ENCODE measurements at places on chromosomes 11 and 22.

DNA sequence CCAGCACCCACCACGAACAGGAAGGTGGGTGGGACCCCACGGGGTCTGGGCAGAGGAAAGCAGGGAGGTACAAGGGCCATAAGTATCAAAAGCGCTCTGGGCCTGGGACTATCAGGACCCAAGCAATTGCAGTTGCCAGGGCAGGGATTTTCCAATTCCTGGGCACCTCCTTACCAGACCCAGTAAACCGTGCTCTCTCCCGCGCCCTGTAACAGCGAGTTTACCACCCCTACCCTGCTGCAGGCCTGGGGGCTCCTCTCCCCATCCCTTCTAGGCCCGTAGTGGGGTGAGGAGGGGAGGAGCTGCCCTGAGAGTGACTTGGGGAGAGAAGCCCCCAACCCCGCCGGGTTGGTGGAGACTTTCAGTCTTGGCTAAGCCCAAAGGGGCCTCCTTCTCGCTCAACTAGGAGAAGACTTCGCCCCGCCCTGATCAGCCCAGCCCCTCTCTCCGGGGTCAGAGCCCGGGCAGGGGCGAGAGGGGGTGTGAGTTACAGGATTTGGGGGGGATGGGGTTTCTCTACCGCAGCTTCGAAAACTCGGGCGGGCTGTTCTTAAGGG, 5.4 kb downstream of the PAX6 start:
- DNase-seq: no peak

- DNase-seq: no peak
Observed at GRCh38 chr22:22085702-22086500, 103.3 kb upstream of the TOP3B start.

GRCh38 chr11:40958707-40959106, 500.7 kb downstream of the LRRC4C start:
- no peak for DNase-seq

DNA sequence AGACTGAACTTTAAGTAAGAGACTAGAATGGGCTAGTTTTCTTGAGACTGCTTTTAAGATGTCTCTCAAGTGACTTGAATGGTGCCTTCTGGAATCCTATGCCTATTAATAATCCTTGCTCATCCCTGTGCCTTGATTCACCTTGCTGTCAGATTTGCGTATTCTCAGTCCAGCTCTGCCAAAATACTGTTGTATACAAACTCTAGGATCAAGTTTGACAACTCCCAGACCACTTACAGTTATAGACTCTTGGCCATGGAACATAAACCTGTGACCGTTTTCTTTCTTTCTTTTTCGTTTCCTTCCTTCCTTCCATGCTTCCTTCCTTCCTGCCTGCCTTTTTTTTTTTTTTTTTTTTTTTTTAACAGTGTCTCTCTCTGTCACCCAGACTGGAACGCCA, 2390.9 kb upstream of the RAG2 start:
- no peak for DNase-seq

DNA sequence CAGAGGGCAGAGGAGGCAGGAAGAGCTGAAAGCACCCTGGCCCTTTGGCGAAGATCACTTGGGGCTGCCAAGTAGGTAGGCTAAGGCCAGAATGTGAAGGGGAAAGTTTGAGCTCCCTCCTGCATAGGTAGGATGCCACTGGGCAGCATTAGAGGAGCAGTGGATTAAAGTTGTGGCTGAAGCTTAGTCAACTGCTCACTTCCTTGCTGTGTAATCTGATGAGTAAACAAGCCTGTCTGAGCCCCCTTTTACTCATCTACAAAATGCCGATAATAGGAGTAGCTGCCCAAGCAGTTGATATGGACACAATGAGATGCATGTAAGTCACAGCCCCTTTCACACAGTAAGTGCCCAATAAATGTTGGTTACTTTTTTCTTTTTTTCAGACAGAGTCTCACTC, 216.4 kb downstream of the MN1 start:
- DNase-seq: no peak

DNA sequence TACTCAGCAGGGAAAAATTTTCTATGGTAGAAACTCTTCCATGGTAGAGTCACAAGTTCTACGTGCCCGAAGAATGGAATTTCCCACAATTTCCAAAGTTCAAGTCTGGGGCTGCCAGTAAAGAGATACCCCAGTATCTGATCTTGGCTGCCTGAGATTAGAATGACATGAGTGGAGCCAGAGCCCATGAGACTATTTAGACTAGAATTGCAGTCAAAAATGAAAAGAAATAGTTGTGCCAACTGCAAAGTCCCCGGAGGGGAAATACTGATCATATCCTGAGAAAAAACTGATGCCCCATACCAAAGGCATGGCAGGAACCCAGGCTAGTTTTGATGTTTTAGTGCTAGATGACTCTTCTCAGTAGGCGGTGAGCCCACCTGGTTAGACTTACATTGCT, 11.2 kb downstream of the MAJIN start:
- DNase-seq: no peak

DNA sequence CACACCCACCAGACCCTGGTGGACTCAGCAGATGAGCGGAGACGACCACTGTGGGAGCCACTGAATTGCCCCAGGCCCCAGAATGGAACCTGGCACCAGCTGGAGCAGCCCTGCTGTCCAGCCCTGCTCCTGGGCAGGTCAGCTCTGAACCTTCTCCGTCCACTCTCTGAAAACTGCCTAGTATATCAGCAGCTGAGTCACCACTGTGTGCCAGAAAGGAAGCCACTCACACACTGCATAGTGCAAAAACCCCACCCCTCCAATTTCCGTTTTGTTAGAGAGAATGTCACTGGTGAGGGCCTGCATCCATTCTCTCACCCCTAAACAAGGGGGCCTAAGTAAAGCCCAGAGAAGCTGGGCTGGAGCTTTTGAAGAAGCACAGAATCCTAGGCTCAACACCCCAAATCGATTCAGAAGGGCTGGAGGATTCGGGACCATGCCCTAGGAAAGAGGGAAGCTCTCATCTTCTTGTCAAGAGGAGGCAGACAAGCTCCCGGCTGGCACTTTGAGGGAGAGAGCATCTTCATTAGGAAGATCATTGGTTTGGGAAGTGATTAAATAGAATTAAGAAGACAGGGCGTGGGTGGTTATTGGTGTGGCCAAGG, 44.5 kb downstream of the GALNT18 start:
- DNase-seq: no peak

DNA sequence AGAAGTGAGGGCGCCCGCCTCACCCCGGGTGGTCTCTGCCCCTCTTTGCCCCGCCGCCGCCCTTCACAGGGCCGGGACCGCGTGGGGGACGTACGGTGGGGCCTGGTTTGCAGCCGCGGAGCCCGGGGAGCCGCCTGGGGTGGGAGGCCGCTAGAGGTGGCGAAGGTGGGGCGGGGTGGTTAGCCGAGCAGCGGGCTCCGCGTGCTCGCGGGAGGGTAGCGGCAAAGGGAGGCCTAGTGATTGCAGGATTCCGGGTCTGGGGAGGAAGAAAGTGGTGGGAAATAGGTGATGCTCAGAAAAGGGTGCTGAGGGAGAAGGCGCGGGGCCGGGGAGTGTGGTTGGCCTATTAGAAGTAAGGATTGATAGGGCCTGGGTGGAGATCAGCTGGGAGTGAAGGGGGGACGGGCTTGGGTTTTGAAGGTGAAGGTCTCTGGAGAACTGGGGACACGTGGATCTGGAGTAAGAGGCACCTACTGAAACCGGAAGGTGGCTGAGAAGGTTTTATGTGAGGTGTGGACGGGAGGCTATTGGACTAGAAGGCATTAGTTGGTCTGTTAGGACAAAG, 571 bp downstream of the FAR1 start:
- DNase-seq: peak; percentile 71

- DNase-seq: peak; percentile 41
Observed at GRCh38 chr11:30435488-30435887, 112.6 kb downstream of the ARL14EP start.

DNA sequence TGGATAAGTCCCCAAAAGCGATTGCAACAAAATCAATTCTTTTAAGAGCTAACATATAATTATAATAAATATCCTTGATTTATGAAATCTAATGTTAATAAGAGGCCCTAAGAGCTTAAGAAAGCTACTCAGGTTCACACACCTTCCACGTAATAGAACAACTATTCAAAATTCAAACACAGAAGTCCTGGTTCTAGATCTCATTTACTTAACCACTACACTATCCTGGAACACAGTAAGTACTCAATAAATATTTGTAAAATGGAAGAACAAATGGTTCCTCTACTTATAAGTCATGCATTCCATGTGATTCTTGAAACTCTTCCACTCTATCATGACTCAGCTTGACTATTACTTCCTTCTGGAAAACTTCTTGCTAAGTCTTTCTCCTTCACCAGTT, 268.2 kb downstream of the FAM181B start:
- no peak for DNase-seq

DNA sequence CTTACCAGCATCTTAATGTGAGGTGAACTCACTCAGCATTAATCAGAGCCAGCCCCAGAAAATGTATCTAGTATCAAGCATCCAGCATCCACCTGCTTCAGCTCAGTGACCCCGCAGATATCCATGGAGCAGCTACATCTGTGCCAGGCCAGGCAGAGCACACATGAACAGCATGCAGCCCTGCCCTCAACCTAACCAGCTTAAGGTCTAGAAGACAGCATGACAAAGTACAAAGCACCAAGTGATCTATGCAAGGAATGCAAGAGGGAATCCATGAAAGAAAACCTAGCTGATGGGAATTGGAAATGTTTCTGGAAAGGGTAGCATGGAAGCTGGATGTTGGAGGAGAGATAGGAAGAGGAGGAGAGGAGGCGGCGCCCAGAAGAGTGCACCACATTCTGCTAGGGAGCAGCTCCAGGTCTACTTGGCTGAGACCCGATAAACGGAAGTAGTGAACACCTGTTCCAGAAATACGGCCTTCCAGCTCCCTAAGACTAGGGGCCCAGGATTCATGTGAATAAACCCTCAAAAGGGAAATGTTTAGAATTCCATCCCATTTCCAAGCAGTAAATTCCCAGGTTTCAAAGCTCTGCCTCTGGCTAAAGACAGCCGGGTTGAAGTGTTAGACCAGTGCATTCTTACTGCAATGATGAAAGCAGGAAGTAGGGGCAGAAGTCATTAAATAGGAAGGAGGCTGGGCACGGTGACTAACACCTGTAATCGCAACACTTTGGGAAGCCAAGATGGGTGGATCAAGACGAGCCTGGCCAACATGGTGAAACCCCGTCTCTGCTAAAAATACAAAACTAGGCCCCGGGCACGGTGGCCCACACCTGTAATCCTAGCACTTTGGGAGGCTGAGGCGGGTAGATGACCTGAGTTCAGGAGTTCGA, 23.5 kb upstream of the L3MBTL2 start:
- peak; percentile 66 for DNase-seq

- no peak for DNase-seq
Observed at GRCh38 chr11:47750725-47751124, 16.4 kb downstream of the FNBP4 start.

GRCh38 chr11:98296091-98296880, 724.5 kb upstream of the CNTN5 start:
- DNase-seq: no peak

DNA sequence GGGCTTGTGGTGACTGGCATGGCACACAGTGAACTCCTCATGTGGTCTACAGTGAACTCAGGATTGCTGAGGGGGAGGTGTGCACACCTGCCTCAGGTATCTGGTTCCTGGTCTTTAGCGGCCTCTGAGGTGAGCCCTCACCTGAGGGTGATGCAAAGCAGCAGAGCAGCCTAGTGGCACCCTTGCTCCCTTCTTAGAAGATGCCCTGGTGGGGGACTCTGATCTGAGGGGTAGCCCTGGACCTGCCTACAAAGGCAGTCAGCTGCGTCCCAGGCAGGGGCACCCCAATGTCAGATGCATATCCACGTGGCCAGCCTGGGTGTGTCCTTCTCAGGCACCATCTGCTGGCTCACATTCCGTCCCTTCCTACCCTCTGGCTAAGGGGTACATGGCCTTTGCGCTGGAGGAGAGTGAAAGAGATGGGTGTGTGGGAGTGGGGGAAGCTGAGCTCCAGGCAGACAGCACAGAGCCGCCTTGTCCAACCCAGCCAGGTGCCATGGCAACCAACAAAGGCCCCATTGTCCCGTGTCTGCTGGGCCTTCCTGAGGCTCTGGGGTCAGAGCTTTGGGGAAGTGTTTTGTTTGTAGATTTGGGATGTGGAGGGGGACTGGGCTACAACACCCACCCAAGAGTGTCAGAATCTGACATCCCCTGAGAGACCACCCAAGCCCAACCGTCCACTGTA, 5.8 kb downstream of the PLEKHB1 start:
- peak; percentile 71 for DNase-seq

GRCh38 chr11:44941259-44942021, 9.2 kb downstream of the TP53I11 start:
- no peak for DNase-seq

GRCh38 chr11:88344869-88345268, 7.3 kb upstream of the CTSC start:
- DNase-seq: no peak

GRCh38 chr11:134576286-134576685, 164.2 kb upstream of the B3GAT1 start:
- DNase-seq: no peak

DNA sequence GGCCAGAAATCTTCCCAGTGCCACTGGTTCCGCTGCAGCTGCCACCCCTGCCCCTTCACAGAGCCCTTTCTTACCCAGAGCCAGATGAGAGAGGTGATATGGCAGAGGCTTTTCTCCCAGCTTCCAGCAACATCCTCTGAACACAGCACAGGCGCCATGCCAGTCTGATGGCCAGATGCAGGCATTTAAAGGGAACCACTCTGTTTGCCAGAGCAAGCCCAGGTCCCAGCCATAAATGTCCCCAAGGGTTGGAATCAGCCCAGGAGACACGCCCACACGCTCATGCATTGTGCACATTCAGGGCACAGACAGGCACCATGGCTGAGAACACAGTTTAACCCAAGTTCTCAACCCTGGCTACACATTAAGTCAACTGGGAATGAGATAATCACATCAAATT, 114.3 kb upstream of the CSNK2A3 start:
- no peak for DNase-seq

- no peak for DNase-seq
Observed at GRCh38 chr22:20436307-20436767, 1.3 kb downstream of the SCARF2 start.

- no peak for DNase-seq
Observed at GRCh38 chr11:59254286-59254685, 41.6 kb upstream of the MPEG1 start.

- no peak for DNase-seq
Observed at GRCh38 chr22:36611241-36611976, 82.4 kb upstream of the EIF3D start.

- no peak for DNase-seq
Observed at GRCh38 chr22:19688301-19689290, 25.7 kb upstream of the SEPTIN5 start.

All from HT-29 (cell line).